ENCODE measurements at places on chromosomes 2 and 18.

- DNase-seq: no peak
These were observed 36.6 kb downstream of the RPL31 start for GRCh38 chr2:101038455-101039255.

DNA sequence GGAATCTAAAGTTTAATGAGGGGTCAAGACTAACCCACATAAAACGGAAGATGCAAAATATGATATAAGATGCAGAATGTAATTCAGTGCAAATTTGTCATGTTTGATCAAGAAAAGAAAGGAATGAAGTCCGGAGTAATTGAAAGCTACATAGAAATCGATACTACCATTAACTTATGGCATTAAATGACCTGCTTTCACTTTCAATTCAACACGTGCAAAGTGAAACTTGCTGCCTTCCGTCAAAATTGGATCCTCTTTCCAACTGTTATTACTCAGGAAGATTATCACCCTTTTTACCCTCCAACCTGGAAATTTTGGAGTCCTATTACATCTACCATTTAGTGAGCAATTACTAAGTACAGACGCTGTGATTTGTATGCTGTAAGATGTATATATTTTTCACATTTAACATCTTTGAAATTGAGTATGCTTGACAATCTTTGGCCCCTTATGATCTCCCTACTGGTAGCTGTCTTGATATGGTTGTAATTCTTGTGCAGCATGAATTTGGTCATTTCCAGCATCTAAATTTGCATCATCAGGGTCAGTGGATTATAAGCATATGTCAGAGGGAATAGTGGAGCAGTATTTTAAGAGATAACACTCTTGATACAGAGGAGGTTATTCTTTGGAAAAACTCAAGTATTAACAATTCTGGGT lies 18.6 kb downstream of the UNC80 start:
- DNase-seq: no peak

DNA sequence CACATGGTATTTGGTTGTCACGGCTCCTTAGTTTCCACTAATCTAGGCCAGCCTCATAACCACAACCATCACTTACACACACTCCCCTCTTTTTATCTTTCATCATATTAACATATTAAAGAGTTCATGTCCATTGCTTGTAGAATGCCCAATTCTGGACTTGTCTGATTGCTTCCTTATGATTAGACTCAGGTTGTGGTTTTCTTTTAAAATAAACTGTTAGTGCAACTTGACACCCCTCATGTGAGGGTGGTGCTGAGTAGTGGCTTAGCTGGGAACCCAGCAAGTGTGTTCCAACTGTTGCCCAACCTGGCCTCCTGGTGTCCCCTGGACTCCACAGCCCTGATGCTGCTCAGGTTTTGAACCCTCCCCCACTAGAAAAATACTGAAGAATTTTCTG lies 20.1 kb upstream of the CD207 start:
- no peak for DNase-seq

- DNase-seq: no peak
These were observed 383 bp upstream of the ATP5MC3 start for GRCh38 chr2:175181877-175182308.

GRCh38 chr2:39216346-39217191 lies 27.2 kb downstream of the CDKL4 start:
- DNase-seq: no peak

DNA sequence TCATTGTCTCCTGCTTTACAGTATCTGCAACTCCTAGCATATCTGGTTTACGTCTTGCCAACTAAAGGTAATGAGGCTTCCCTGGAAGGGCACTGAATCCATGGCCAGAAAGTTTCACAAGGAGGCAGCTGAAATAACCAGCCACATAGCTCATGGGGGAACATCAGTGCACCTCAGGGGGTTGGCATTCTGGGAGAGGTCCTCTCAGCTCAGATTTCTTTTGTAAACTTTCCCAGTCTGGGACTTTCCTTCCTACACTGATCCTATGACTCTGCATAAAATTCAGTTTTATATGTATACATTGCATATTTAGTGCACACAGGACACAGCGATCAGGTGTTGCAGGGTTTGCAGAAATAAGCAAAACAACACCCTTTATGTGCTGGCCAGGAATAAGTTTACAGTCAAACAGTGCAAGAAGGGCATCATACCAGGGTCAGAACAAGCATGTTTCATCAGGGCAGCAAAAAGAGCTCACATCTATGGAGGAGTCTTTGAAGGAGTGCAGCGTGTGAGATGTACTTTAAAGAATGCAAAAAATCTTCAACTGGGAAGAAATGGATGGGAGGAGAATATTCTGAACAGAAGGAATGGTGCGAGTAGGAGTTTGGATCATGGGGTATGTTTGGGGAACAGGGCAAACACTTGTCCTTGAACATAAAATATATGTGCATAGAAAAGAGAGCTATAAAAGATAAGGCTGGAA lies 240.6 kb upstream of the RAB12 start:
- peak; percentile 7 for DNase-seq

GRCh38 chr2:45191146-45191863 lies 182.1 kb upstream of the SIX2 start:
- DNase-seq: no peak

DNA sequence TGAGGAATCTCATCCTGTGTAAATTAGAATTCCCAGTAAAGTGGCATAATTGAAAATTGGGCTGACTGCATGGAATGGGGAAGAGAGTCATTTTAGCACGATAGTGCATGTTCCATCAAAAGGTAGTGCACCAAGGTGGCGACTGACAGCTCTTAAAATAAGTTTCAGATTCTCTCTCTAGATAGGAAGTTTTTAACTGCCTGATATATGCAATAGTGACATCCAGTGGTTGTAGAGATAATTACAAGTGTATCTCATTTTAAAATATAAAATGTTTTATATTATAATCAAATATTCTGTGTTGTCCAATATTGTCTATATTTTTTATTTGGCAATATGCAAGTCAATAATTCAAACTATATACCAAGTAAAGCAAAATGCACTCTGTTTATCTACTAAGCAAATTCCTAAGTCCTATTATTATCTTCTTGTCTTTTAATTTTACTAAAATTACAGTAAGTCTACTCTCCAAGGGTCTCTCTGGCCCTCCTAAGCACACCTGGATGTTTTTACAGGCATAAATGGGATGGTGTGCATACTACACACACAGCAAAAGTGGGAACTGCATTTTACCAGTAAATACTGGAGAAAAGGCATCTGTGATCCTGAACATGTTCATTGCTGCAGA lies 397.7 kb upstream of the HNRNPA3 start:
- no peak for DNase-seq

DNA sequence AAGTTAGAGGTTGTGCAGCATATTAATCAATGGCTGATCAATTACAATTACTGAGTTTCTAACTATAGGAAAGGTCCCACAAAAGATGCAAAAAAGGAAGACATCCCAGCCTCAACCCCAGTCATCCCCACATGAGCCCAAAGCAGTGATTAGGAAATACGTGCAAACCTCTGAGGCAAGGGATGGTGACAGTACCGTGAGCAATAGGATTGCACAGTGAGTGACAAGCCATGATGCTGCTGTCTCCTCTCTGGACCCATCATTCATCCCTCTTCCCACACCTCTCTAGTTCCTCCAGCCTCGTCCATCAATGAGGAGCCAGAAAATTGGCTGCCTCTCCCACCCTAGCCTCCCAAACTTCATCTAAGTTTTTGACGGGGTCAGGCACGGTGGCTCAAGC lies 4.0 kb upstream of the SLC11A1 start:
- DNase-seq: no peak

- no peak for DNase-seq
These were observed 1.9 kb upstream of the NABP1 start for GRCh38 chr2:191675807-191676721.

DNA sequence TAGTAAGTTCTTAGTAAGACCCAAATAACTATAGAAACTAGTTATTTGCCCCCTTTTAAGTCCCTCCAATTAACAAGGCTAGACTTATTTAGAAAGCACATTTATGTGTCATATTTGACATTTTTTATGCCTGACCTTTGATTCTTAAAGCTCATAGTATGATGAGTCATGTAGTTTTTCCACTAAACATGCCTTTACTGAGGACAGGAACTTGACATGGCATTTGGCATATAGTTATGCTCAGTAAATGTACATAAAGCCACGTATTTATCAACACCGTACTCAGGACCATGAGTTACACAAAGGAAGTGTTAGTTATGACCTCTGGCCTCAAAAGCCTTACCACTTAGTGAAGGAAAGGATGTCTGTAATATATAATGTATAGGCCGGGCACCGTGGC lies 78.9 kb downstream of the GNAL start:
- DNase-seq: no peak

- DNase-seq: no peak
These were observed 249.9 kb upstream of the EPAS1 start for GRCh38 chr2:46047290-46047689.

- no peak for DNase-seq
These were observed 20.6 kb upstream of the TMEFF2 start for GRCh38 chr2:192215096-192215877.

Measured in coronary artery (tissue), 2 donors.